ENCODE measurements at places on chromosomes 12 and 14. TPM values are rescaled to one million over a fixed set of nuclear protein-coding genes. Genes with fewer than 3 reads are reported as not detected.

The DNM1L gene
- 68.5 TPM for total RNA-seq

The CLEC7A gene
- not detected for total RNA-seq

The CLEC4C gene
- total RNA-seq, result not detected

The CLECL1 gene
- total RNA-seq, result 3.8 TPM

The CLEC2B gene
- total RNA-seq, result 25.8 TPM

The CCDC175 gene
- total RNA-seq, result not detected

The CLEC1A gene
- not detected for total RNA-seq

The ACADS gene
- 10.1 TPM for total RNA-seq
